ENCODE measurements at places on chromosomes 13 and 19.

- DNase-seq, result no peak
Observed at GRCh38 chr19:4951656-4952055, 17.3 kb upstream of the KDM4B start.

- DNase-seq, result no peak
Observed at GRCh38 chr13:97884707-97885468, 68.6 kb upstream of the IPO5 start.

DNA sequence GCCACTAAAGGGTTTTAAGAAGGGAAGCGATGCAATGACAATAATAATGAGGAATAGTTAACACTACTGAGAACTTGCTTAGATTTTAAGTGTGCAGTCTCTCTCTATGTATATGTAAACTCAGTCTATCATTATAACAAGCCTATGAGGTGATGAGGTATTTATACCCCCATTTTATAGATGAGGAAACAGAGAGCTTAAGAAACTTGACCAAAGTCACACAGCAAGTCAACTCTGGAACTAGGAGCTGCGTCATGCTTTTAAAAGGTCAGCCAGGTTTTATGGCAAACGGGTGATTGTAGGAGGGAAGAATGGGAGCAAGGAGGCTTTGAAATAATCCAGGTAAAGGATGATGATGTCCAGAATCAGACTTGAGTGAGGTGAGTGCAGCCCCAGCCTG is 103.4 kb downstream of the TM9SF2 start:
- DNase-seq, result no peak

DNA sequence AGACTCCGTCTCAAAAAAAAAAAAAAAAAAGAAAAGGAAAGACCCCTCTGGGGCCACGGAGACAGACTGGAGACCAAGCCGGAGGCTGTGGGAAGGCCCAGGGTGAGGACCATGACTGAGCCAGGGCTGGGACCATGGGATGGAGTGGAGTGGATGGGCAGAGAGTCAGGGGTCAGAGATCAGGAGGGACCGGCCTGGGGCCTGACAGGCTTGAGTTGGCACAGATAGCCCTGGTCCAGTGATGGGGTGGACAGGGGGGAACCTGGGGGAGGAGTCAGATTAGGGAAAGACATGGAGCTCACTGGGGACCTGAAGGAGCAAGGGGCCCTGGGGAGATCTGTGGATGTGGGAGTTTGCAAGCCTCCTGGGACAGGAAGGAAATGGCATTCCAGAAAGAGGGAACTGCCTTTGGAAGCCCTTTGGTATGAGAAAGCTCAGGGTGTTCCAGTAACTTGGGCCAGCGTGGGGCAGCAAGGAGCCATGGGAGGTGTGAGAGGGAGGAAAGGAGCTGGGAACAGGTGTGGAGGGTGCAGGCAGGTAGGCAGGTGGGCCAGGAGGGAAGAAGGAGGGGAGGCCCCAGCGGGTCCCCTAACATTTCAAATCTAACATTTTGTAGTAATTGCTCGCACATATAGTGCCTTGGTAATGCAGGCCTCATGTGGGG is 6.3 kb upstream of the RPL13A start:
- DNase-seq, result no peak

DNA sequence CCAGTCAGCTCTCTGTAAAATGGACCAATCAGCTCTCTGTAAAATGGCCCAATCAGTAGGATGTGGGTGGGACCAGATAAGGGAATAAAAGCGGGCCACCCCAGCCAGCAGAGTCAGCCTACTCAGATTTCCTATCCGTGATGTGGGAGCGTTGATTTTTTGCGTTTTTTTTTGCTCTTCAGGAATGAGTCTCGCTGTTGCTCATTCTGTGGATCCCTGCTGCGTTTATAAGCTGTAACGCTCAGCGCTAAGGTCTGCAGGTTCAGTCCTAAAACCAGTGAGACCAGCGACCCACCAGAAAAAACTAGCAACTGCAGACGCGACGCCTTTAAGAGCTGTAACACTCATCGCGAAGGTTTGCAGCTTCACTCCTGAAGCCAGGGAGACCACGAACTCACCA is 435.7 kb downstream of the SLITRK6 start:
- no peak for DNase-seq

- DNase-seq, result no peak
Observed at GRCh38 chr13:42063105-42063504, 14.7 kb downstream of the DGKH start.

DNA sequence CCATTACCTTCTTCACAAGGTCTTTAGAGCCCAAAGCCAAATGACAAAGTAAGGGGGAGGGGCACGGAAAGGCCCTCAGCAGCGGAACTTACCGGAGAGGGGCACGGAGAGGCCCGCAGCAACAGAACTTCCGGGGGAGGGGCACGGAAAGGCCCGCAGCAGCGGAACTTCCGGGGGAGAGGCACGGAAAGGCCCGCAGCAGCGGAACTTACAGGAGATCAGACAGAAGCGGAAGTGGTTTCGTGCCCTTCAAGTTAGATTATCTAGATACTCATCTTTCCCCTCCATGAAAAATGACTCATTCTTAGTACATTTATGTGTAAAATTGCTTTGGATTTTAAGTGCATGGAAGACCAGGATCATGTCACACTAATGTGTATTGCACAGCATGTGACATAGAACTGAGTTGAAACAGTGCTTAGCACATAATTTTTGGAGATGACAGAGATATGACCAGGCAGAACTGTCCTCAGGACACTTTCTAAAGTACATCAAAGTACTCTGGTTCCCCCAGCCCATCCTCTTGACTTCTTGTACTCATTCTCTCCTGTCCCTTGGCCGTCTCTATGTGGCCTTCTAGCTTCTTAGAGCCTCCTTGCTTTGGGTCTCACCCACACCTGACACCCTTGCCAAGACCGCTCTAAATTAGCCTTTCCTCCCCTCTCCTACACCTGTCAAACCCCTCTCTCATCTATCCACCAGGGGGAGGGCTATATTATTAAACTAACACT is 25.7 kb upstream of the TPTE2 start:
- no peak for DNase-seq

GRCh38 chr19:17655751-17656472 is 32.2 kb downstream of the UNC13A start:
- DNase-seq, result no peak

GRCh38 chr19:18931316-18932162 is 9.5 kb downstream of the HOMER3 start:
- no peak for DNase-seq

- DNase-seq, result no peak
Observed at GRCh38 chr13:35393886-35394285, 82.6 kb downstream of the MAB21L1 start.

- DNase-seq, result no peak
Observed at GRCh38 chr13:32616883-32617511, 30.7 kb downstream of the PDS5B start.

- DNase-seq, result peak; percentile 42
Observed at GRCh38 chr19:46068345-46069258, 27.8 kb upstream of the IGFL4 start.

DNA sequence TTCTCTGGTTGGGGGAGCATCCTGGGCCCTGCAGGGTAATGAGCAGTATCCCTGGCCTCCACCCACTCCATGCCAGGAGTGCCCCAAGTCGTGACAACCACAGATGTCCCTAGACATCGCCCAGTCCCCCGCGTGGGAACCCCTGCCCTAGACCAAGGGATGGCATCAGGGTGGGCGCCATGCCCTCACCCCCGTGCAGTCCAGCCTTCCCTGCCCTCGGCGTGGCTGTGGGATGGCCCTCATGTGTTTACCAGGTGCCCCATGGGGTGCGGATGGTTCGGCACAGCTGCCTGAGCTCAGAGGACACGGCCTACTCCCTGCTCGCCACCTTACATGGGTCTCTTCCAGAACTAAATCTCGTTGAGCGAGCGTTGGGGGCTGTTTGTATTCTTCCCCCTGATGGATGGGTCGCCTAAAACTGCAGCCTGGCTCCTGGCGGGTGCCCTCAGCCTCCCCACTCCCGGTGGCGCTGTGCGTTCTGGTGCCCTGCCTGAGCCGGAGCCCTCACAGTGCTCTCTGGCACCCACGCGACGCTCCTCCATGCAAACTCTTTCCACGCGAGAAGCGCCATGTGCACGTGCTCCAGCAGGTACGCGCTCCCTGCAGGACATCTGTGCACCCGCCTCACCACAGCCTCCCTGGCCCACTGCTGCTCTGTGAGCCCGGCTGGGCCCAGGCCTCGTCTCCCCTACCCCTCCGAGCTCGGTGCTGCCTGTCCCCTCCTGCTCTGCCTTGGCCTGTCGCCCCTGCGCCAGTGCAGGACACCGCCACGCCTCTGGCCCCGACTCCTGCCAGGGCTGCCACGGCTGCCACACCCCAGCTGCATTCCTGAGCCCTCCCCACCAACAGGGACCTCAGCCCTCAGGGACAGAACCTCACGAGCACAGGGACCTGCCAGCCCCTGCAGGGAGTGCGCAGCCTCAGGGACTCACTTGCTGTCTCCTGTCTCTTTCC is 145.0 kb downstream of the KDM4B start:
- no peak for DNase-seq

DNA sequence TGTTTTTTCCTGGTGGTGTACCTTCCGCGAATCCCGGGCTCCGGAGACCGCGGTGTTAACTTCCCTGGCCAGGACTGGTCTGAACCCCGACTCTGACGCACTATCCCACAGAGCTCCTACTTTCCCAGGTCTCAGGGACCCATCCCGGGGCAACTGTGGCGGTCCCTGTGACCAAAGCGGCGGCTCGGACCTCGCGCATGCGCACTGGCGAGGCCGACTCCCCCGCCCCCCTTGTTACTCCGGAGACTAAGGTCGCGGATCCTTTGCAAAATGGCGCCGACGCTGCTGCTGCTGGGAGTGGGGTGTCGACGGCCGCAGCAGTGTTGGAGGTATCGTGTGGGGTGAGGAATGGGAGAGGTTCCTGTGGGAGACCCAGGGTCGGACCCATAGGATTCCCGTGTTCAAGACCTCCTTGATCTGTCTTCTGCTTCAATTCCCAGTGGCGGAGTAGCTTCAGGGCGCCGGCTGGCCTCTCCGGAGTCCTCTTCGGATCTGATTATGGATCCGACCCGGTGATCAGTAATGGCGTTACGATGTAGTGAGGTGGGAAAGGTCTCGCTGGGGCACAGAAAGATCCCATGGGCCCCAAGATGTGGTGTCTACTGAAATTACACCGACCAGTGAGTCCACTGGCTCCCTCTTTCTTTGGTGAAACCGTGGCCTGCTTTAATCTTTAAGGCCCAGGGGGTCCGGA is 66.6 kb upstream of the ZNF527 start:
- no peak for DNase-seq

Measured in H54 (cell line).